ENCODE measurements at places on chromosomes 16 and 17. TPM values are rescaled to one million over a fixed set of nuclear protein-coding genes. Genes with fewer than 3 reads are reported as not detected.

- no peak overlapping the region for H3K4me3 ChIP-seq
- H3K27ac ChIP-seq, result no peak overlapping the region
- H3K4me1 ChIP-seq, result peaks cover 5% of the 10 kb centered on the region
- H3K27me3 ChIP-seq, result no peaks in the 10 kb centered on the region
- H3K36me3 ChIP-seq, result no peaks in the 10 kb centered on the region
These were observed 8.5 kb upstream of the SSTR2 start for GRCh38 chr17:73156166-73156840.

DNA sequence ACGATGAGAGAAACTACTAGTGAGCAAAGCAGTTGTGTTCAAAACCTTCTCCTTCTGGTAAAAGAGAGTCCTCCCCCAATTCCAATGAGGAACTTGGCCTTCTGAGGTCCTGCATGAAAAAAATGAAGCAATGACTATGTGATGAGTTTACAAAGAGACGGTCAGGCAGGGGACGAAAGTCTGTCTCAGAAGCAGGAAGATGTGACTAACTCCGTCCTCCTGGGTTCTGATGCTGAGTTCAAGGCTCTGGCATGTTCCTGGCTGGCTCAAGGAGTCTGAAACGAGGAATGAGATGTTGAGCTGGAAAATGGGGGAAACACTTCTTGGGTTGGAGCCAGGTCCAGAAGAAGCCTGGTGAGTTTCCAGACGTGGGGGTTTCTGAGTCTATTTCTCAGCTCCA lies 129.6 kb downstream of the CPPED1 start:
- DNase-seq, result no peak
- H3K36me3 ChIP-seq, result no peaks in the 10 kb centered on the region
- no peak overlapping the region for H3K4me3 ChIP-seq
- H3K27ac ChIP-seq, result no peak overlapping the region
- no peaks in the 10 kb centered on the region for H3K4me1 ChIP-seq
- no peaks in the 10 kb centered on the region for H3K27me3 ChIP-seq

DNA sequence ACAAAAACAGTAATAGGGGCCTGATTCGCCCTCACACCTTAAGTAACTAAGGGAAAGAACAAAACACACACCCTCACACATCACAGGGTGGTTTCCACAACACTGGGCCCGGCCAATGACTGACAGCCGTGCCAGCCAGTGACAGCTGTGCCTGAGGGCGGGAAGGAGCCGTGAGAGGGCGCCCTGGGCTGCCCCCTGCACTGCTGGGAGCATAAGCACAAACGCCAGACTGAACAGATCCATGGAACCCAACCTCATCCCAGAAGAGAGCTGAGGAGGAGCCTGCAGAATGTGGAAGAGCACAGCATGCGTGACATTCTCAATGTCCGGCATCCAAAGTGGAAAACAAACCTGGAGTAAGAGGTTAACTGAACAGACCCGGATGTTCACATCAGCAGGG lies 16.0 kb downstream of the CSNK1D start:
- no peaks in the 10 kb centered on the region for H3K27me3 ChIP-seq
- peaks cover 81% of the 10 kb centered on the region for H3K36me3 ChIP-seq
- no peak overlapping the region for H3K27ac ChIP-seq
- no peaks in the 10 kb centered on the region for H3K4me1 ChIP-seq
- H3K4me3 ChIP-seq, result no peak overlapping the region
- DNase-seq, result no peak

DNA sequence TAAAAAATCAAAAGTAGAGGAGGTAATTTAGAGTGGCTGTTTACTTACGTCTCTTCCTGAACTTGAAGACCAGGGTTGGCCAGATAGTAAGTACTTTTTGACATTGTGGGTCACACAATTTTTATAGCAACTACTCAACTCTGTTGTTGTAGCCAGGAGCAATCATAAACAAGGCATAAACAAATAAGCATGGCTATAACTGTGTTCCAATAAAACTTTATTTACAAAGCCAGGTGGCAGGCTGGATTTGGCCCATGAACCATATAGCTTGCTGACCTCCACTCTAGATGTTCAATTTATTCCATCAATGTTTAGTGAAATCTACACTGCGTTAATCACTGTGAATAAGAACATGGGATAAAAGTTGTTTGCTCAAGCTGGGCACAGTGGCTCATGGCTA lies 500.4 kb upstream of the ERCC4 start:
- H3K27ac ChIP-seq, result no peak overlapping the region
- no peak overlapping the region for H3K4me3 ChIP-seq
- no peak for DNase-seq
- no peaks in the 10 kb centered on the region for H3K27me3 ChIP-seq
- no peaks in the 10 kb centered on the region for H3K4me1 ChIP-seq

- H3K4me3 ChIP-seq, result no peak overlapping the region
- peaks cover 6% of the 10 kb centered on the region for H3K36me3 ChIP-seq
- H3K27me3 ChIP-seq, result no peaks in the 10 kb centered on the region
- no peaks in the 10 kb centered on the region for H3K4me1 ChIP-seq
- DNase-seq, result no peak
- H3K27ac ChIP-seq, result no peak overlapping the region
These were observed 9.8 kb downstream of the DNAJA3 start for GRCh38 chr16:4435337-4436067.

DNA sequence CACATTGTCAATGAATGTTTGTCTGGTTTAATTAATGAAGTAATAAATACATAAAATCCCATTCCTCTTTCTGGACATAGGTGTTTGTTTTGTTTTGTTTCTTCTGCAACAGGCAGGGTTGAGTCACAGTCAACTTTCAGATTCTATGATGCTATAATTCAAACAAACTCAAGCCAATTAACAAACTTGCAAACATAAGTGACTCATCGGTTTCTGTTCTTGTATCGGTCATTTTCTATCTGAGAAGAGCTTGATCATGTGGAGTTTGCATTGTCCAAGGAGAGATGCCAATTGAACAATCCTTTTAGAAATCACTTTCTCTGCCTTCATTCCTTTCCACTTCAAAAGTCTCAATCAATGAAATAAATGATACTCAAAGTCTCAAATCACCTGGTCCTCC lies 294.2 kb upstream of the C16orf82 start:
- no peak overlapping the region for H3K4me3 ChIP-seq
- no peaks in the 10 kb centered on the region for H3K27me3 ChIP-seq
- H3K36me3 ChIP-seq, result no peaks in the 10 kb centered on the region
- no peak for DNase-seq

GRCh38 chr17:207775-208174 lies 26.3 kb upstream of the DOC2B start:
- H3K27ac ChIP-seq, result no peak overlapping the region
- no peaks in the 10 kb centered on the region for H3K27me3 ChIP-seq
- DNase-seq, result no peak

WSCD1 gene
- total RNA-seq, result 1.0 TPM

BAIAP3 gene
- total RNA-seq, result 3.2 TPM

TMEM94 gene
- 320 TPM for total RNA-seq

KRT33B gene
- total RNA-seq, result not detected

Measured in upper lobe of left lung (tissue), 6 donors.